ENCODE measurements at places on chromosomes 6 and 20.
A peak's percentile ranks its signal among the peaks of the same experiment; 100 is the strongest.

GRCh38 chr20:32078791-32079190, 26.7 kb downstream of the HCK start:
- no peak for DNase-seq

- DNase-seq: no peak
Measured at GRCh38 chr6:25138934-25139415, 140.2 kb upstream of the CARMIL1 start.

DNA sequence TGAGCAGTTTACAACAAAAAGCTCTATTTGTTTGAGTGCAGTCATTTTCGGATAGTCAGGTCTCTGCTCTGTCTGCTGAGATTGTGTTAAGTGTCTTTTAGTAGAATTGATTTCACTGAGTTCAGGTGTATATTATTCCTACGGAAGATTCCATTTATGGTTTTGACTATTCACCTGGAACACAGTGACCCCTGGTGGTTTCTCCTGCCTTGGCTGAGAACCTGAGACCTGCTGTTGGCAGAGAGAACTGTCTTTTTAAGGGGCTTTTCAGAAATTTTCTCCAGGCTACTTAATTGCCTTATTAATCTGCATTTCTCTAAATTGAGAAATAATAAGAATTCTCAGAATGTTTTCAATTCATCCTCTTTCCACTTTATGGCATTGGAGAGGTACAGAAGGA, 508.0 kb downstream of the TBC1D32 start:
- peak; percentile 67 for DNase-seq

DNA sequence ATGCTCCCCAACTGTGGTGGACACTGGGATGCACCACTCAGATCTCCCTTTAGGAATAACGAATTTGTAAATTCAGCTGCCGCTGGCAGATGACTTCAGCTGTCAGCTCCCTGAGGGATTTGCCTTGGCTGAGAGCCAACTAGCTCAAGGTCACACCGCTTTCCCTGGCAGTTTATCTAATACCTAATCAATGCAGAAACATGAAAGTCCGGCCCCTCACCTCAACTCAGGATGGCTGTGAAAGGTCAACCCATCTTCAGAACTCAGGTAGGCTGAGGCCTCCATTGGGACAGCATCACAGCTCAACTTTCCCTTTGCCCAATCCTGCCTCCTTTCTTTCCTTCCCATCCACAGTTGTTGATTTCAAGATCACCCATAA, 22.8 kb upstream of the SCGN start:
- peak; percentile 87 for DNase-seq

Data from NCI-H82 (cell line).